COLO829 (cell line): ENCODE measurements at places on chromosomes 13 and 19.

DNA sequence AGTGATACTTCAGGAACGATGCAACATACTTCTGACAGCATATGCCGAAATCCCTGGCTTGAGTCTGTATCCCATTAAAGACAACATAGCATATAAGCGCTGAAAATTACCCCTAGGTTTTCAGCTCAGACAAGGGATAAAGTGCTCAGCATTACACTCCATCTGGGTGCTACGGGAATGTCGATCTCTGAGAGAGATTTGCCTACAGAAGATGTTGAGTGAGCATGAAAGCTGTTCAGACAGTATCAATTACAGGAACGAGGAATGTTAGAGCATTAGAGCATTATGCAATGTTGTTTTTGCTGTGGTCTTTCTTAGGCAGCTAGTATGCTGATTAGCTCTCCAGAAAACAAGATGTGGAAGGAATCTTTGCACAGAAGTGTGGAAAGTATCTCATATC, 484.5 kb downstream of the LIG4 start:
- DNase-seq, result no peak

DNA sequence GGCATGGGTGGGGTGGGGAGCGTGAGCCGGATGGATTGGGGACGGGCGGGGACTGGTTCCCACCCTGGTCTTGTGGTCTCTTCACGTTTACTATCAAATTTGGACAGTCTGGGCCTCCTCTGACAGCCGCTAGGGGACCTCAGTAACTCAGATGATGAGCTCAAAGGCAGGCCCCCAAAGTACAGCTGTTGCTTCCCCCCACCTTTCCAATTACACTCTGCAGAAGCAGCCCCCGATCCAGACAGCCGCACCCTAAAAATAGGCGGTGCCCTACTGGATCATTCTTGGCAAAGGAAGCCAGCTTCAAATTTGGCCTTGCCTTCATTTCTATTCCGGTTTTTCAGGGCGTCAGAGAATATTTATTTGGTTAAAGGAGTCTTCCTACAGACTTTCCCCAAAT, 1.9 kb upstream of the FOXO1 start:
- DNase-seq, result no peak

GRCh38 chr13:113299951-113300350, 2.9 kb downstream of the LAMP1 start:
- DNase-seq, result no peak

DNA sequence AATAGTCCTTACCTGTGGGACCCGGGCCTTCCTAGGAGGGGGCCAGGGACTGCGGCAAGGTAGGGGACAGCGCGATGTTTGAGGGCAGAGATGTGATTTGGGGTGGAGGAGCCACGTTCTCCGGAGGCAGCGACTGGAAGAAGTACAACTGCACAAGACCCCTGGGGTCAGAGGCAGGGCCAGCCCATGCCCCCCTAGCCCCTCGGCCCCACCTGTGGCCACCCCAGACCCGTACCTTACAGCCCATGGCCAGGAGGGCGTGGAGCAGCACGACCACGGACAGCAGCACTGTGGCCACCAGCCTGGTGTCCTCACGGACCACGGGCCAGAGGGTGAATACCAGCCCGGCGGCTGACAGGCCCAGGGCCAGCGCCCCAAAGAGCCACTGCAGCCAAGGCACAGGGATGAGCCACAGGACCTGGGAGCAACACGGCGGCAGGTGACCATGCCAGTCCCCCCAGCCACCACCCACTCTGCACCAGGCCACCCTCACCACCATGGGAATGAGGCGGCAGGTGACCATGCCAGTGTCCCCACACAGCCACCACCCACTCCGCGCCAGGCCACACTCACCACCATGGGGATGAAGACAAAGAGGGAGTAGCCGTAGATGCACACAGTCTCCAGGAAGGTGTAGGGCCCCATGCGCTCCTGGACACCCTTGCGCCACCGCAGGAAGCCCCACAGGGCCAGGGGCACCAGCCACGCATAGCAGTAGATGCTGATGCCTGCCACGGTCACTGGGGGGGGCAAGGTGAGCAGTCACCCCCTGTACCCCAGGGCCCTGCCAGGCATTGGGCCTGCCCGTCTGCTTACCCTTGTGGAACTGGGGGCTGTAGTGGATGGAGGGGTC, 5.0 kb downstream of the YIPF2 start:
- DNase-seq, result no peak

GRCh38 chr19:9570255-9570654, 14.0 kb downstream of the ZNF121 start:
- no peak for DNase-seq

- no peak for DNase-seq
Observed at GRCh38 chr19:23896912-23897311, 17.8 kb upstream of the ZNF726 start.

- no peak for DNase-seq
Observed at GRCh38 chr13:59931621-59932020, 232.1 kb downstream of the DIAPH3 start.

- DNase-seq, result no peak
Observed at GRCh38 chr13:43567608-43568007, 219.2 kb downstream of the ENOX1 start.

GRCh38 chr13:83220241-83220640, 662.0 kb downstream of the SLITRK1 start:
- DNase-seq, result no peak

- no peak for DNase-seq
Observed at GRCh38 chr19:50513746-50514345, at the start of gene ASPDH. Gene ASPDH, minus strand, starts transcription at chr19:50513913. Its CDS starts 90 bp downstream, at chr19:50513823.

GRCh38 chr19:1904860-1905109, 414 bp upstream of the ADAT3 start:
- no peak for DNase-seq

DNA sequence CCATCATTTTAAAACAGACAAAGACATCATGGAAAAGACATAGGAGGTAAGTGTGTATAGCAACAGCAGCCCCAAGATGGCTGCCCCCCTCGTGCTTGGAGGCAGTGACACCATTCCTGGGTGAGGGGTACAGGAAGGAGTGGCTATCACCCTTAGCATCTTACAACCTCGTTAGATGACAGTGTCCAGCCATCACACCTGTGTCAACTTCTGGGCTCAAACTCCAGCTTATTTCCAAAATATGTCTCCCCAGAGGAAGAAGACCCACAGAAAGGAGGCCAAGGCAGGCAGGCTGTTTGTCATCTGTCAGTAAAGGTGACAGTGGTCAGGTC, 27.5 kb downstream of the EPS15L1 start:
- no peak for DNase-seq

GRCh38 chr13:31048521-31048920, 113.2 kb downstream of the HSPH1 start:
- no peak for DNase-seq
